ENCODE measurements at places on chromosomes 3 and 15.

- no peak for DNase-seq
Observed at GRCh38 chr3:197495999-197496745, 59.6 kb downstream of the BDH1 start.

GRCh38 chr3:128226795-128227395 lies 73.6 kb downstream of the EEFSEC start:
- DNase-seq: peak; percentile 11

DNA sequence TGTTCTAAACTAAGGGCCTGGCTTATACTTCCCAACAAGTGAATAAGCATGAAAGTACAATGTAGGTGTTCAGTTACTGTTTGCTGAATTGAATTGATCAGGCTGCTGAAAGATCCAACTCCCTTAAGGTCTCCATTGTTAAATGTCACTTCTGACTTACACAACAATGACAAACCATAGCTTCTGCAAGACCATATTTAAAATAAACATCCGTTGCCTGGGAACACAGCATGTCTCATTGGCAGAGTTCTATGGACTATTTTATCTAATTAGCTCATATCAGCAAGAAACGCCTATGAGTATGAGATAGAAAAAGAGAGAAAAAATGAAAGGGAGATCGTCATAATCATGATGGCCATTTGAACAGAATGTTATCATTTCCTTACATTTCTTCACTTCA lies 605.4 kb downstream of the FGF12 start:
- no peak for DNase-seq

DNA sequence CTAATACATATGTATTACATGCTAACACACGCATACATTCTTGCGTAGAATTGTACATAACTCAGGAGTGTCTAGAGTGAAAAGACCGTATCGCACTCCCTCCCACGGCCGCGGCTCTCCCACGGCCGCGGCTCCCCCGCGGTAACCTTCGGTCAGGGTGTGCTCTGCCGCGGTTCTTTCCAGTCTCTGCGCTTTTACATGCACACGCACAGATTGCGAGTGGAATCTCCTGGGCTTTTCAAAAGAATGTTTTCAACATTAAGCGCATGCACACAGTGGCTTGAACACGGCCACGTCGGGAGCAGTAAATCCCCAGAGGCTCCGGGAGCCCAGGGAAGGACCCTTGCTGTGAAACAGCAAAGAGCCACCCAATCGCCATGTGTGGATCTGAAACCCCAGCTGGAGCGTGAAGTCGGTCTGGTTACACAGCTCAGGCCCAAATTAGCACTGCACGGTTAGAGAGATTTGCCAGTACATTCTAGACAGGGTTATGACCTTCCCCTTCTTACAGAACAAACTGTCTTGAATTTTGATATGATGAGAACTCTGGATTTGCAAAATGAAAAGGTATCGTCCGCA lies 805 bp upstream of the RGMA start:
- DNase-seq: no peak

- no peak for DNase-seq
Observed at GRCh38 chr3:11641683-11642430, 1.9 kb downstream of the VGLL4 start.

DNA sequence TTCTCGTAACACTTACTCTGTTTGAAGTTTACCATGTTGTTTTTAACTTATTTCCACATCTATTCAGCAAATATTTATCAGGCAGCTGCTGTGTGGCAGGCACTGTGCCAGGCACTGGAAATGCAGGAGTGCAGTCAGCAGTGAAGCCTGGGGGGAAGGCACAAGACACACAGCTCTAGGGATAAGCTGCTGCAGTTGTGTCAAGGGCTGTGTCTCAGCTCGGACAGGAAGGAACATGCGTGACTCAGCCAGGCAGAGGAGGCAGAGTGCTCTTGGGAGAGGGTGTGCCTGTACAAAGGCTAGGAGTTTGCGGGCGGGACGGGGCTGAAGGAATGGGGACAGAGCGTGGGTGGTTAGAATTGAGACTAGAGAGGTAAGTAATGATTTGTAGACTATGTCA lies 24.7 kb downstream of the LYSMD4 start:
- DNase-seq: no peak

DNA sequence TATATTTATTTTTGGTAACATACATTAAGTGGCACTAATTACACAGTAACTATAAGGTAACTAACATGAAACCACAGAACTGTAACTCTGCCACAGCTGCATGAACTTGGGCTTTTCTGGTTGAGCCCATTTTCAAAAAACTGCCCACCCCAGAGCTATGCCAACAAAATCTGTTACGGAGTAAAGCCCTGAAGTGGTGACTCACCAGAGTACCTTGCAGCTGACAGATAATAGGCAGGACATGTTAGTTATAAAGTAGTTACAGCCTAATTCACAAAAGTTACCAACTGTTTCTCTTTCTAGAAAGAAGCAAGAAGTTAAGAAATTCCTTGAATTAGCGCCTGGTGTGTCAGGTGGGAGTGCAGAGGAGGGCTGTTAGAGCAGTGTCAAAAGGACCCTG lies 1.5 kb upstream of the GPX1 start:
- DNase-seq: no peak

DNA sequence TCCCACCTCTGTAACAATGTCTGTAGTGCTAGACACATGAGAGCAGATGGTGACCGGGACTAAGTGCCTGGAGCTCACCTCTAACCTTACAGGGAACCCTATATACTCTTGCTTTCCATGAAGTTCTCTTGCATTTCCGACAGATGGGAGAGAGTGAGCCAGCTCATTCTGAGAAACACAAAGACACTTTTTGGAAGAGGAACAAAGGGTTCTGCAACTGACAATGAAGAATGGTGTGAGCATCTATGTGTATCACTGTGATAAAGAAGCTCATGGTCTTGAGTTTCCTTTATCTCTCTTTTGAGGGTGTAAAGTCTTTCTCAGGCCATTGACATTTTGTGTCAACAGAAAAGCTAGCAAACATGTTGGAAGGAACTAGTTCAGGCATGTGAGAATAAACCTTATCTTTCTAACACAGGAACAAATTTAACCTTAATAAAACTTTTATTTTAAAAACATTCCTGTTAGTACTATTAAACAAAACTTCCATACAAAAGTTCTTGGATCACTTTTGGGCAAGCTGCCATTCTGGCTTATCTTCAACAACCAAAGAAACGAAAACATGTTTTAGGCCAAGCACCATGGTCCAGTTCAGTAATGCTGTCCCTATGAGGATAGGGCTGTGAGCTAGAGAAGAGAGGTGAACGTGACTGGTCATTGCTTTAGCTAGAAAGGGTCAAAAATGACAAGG lies 142.7 kb downstream of the THRB start:
- no peak for DNase-seq

DNA sequence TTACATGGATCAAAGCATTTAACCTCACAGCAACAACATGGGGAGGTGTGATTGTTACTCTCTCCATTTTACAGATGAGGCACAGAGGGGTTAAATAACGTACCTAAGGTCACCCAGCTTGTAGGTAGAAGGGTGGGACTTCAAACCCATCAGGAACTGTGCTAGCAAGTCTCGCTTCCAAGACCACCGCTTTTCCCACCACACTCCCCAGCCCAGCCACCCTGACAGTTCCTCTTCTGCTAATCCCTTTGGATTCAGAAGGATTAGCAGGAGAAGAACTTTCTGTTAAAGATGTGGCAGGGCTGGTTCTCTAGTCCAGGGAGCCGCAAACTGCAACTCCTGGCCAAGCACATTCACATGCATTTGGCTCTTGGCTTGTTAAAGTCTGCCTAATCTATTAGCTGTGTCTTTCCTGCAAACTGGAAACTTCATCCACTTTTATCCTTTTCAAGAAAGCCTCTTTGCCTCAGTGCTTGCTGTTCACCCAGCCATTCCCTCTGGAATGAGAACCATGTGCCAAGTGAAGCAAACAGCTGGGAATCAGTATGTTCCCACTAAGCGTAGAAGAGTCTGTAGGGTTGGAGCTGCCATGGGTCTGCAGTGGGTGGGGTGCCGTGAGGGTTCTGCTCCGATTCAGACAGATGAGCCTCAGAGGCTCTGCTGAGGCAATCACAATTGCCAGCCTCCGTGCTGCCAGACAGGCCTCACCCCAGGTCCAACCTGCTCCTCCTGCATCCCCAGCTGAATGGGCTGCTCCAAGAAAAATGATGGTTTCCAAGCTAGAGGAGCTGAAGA lies 44.6 kb downstream of the POMGNT2 start:
- no peak for DNase-seq

- no peak for DNase-seq
Observed at GRCh38 chr3:46365041-46365440, 5.7 kb upstream of the CCR5 start.

DNA sequence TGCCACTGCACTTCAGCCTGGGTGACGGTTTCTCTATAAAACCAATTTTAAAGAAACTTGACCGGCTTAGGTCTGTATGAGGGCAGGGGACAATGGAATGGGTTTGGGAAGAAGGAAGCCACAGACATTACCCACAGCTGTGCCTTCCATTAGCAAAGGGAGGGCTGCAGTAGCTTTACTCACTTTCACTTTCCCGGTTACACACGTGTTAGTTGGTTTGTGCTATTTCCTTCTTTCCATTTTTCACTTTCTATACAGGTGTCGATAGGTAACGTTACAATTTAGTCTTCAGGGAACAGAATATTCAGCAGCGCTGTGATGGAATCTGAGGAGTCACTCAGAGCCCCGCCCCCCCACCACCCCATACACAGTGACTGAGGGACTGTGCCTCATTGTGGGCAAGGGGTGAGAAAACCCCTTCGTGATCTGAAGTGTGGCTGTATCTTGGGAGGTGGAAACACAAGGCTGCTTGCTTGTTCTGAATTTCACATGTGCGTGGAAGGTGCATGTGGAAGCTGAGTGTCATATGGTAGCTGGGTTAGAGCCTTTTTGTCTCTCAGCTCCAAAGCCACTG lies 44.8 kb upstream of the RPL32 start:
- no peak for DNase-seq

- no peak for DNase-seq
Observed at GRCh38 chr3:190301591-190301990, 20.7 kb downstream of the CLDN1 start.

GRCh38 chr3:17077606-17078005 lies 192.9 kb downstream of the PLCL2 start:
- DNase-seq: no peak

DNA sequence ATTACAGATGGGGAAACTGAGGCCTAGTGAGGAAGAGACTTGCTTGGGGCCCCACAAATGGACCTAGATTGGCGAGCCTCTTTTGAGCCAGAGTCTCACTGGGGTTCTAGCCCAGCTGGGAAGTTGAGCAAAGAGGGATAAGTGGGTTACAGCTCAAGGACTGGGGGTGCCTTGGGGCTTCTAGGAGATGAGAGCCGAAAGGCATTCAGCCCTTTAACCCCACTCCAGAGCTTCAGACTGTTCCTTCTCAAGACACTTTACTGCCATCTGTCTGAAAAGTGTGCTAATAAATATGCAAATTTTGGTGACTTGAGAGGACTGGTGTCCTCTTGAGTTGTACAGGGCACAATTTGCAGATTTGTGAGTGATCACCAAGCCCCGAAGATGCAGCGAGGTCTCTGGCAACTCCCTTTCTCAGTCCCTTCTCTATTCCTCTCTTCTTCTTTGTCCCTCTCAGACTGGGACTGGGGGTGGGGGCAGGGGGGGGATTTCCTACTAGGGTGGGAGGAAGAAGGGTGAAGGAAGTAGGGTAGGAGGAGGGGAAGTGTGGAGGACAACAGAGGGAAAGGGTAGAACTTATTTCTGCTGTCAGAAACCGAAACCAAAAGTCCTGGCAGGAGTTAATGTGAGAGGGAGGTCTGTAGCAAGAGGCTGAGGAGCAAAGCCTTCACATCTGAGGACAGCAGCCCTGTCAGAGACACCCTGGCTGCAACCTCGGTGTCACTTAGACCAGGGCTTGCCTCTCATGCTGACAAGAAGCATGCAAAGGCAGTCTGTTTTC lies 16.2 kb upstream of the ANKDD1A start:
- peak; percentile 37 for DNase-seq

GRCh38 chr3:58532794-58533220 lies 4.2 kb downstream of the ACOX2 start:
- peak; percentile 73 for DNase-seq

DNA sequence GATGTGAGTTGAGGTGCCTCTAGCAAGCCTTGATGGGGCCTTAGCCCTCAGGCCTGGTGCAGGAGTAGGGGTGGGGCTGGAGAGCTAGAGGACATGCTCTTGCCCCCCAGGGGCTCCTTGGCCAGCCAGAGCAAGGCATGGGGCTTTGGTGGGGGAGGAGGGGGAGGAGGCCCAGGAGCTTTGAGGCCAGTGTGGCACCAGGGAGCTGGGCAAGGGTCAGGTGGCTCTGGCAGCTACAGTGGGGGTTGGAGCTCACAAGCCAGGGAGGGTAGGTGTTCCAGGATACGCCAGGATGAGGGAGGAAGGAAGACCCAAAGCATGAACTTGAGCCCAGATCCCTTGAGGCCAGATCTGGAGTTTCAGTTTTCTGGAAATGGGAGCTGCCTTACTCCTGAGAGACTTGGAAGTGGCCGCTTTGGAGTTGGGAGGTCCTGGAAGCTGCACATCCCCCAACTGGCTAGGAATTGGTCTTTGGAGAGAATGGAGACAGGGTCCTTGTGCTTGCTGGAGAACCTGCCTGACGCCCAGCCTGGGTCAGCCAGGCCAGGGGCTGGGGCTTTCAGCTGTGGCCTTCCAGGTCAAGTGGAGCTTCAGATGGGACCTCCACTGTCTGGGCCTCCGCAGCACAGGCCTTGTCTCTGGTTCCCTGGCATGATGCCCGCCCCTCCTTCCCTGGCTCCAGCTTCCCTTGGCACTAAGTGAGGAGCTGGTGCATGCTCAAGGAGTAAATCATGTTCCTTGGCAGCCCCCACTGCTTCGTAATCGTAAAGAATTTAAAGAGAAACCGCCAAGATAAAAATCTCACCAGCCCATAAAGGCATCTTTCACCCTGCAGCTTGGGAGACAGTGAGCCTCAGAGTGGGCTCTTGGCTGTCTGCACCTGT lies 8.7 kb downstream of the SEMA3F start:
- no peak for DNase-seq

DNA sequence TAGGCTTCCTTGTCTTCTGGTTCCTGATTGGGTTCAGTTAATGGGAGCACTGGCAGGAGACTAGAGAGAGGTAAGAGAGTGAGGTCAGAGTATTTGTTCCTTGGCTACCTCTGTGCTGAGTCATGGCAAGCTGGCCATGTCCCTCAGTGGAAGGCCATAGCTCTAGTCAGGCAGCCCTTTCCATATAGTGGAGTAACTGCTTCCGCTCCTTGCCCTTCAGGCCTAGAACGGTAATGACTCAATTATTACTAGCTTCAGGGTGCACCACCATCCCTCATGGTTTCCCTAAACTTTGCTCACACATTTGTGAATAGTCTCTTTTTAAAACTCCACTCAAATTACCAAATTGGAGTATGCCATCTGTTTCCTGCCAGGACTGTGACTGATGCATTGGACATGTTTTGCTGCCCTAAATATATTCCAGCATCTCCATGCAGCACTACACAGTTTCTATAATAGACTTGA lies 10.5 kb upstream of the ANO10 start:
- no peak for DNase-seq

All from stimulated activated CD4-positive, alpha-beta T cell treated with anti-CD3 and anti-CD28 coated beads, Interleukin-1b, Interleukin-23, amount 100 ng/mL, for 4 hours (primary cell).